ENCODE measurements at places on chromosomes 6 and 20.

DNA sequence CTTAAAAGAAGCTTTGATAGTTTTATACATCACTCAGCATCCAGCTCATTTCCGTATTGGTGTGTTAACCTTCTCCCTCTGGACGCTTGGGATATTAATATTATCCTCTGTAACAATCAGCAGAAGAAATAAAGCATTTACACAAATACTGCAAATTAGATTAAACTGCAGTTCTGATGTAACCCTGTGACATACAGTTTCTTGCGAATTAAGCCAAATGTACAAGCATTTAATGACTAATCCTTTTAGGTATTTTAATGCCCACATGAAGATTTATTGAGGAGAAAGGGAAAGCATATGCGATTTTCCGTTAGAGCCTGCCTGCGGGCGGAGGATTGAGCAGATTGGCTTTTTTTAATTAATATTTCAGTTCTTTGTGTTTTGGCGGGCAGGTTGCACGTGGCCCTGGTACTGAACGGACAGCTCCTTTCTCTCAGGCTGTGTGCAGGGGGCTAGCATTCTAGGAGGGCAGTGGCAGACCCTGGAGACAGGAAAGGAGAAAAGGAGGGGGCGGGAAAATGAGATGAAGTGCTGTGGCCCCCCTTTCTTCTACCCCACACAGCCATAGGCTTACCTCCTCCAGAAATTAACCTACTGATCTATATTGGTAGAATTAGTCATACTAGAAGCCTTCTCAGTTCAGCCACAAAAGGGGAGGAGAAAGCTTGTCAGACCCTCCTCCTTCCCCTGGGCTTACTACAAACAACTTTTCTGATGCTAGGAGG lies 14.1 kb upstream of the TFAP2D start:
- no peak for DNase-seq

GRCh38 chr6:82687855-82688254 lies 324.2 kb downstream of the TPBG start:
- no peak for DNase-seq

GRCh38 chr6:20084411-20084810 lies 127.9 kb downstream of the MBOAT1 start:
- DNase-seq = no peak

GRCh38 chr6:26187981-26188635 lies 100.9 kb downstream of the HFE start:
- peak; percentile 47 for DNase-seq

- no peak for DNase-seq
These were observed 68.0 kb downstream of the OLIG3 start for GRCh38 chr6:137426007-137426689.

GRCh38 chr6:94570581-94570980 lies 1006.8 kb upstream of the MANEA start:
- no peak for DNase-seq

DNA sequence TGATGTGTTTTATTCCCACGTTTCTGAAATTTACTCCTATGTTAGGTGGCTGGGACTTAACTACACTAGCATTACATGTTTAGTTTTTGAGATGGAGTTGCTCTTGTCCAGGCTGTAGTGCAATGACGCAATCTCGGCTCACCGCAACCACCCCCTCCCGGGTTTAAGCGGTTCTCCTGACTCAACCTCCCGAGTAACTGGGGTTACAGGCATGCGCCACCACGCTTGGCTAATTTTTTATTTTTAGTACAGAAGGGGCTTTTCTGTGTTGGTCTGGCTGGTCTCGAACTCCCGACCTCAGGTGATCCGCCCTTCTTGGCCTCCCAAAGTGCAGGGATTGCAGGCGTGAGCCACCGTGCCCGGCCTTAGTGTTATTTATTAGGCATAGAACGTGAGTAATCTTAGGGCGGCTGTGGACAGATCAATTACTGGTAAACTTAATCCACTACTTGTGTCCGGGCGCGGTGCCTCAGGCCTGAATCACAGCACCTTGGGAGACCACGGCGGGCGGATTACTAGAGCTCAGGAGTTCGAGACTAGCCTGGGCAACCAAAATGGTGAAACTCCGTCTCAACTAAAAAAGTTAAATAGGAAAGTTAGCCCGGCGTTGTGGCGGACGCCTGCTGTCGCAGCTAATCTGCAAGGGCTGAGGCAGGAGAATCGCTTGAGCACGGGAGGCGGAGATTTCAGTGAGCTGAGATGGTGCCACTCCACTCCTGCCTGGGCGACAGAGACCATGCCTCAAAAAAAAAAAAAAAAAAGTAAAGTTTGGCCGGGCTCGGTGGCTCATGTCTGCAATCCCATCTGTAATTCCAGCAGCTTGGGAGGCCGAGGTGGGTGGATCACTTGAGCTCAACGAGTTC lies 123.7 kb upstream of the BTN3A2 start:
- DNase-seq = peak; percentile 63

GRCh38 chr6:138539876-138540275 lies 40.6 kb upstream of the NHSL1 start:
- no peak for DNase-seq

GRCh38 chr6:137487181-137487868 lies 6.9 kb downstream of the OLIG3 start:
- DNase-seq = no peak

DNA sequence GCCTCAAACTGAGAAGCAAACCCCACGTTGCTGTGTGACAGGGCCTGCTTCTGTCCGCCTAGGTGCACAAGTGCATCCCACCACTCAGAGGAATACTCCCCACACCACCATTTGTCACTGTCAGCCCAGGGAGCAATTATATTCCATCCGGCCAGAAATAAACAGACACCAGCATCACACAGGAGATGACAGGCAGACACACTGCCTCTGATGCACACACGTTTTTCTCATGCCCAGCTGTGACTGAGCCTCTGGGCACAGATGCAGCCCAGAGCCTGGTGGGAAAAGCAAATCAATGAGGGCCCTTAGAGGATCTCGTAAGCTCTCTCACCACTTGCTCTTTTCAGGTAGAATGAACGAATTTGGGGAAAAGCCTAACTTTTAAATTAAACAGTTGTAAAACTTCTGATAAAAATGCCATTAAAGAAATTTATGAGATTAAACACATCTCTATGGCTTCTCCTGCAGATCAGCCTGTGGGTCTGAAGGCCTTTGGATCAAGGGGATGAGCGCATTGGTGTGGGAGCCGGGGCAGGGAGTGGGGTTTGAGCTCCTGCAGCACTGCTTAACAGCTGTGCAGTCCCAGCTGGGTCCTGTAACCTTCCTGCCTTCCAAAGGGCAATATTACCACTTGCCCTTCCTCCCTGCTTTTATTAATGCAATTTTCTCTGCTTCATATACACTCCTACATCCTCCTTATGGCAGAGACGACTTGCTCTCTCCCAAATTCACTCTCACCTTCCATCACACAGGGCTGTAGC lies 624.3 kb downstream of the PTPRT start:
- no peak for DNase-seq

- DNase-seq = no peak
These were observed 268.8 kb upstream of the SULF2 start for GRCh38 chr20:48054051-48054450.

DNA sequence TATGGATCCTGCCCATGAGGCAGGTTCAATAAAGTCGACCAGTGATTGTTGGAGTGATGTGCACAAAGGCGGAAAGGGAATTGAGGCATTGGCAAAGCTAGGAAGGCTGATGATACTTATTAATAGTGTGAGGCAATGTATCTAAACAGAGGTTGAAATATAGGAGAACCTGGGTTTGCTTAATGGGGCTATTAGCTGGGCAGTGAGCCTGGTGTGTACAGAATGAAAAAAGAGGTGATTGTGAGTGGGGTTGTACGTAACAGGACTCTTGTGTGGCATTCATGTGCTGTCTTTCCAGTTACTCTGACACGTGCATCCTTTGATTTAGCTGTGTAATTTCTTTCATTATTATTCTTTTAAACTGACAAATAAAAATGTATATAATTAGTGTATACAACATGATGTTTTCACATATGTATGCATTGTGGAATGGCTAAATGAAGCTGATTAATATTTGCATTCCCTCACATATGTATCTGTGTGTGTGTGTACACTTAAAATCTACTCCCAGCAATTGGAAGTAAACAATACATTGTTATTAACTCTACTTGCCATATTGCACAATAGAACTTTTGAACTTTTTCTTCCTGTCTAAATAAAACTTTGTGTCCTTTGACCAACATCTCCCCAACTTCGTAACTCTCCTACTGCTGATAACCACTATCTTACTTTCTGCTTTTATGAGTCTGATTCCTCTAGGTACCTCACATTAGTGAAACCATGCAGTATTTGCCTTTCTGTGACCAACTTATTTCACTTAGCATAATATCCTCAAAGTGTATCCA lies 220.5 kb upstream of the SLC35B3 start:
- DNase-seq = no peak

DNA sequence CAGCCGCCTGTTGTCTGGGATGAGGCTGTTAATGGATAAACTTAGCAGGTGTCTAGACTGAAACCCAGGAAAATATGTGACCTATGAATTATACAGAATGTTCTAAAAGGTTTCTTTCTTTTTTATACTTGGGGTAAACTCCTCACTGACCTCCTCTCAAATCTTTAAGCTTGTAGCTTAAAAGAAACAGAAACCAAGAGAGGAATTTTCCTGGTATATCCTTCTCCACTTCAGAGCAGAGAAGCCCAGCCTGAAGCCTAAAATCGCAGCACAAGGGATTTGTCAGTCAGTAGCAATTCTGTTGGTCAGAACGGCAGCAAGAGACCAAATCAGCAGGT lies 99.4 kb upstream of the RIPOR2 start:
- DNase-seq = no peak

DNA sequence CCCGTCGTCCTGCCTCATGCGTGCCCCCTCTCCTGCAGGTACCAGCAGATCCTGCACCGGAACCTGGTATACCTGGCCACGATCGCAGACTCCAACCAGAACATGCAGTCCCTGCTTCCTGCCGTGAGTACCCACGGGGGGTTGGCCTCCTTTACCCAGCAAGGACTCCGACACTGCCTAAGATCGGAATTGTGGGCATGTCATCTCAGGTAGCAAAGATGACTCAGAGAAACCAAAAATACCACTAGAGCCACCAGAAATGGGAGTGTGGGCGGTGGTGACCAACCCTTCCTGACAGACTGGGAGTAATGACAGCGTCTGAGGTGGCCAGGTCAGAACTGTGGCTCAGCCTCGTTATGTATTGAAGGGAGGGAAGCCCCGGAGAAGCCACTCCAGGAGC lies 16.3 kb downstream of the SS18L1 start:
- DNase-seq = peak; percentile 78

DNA sequence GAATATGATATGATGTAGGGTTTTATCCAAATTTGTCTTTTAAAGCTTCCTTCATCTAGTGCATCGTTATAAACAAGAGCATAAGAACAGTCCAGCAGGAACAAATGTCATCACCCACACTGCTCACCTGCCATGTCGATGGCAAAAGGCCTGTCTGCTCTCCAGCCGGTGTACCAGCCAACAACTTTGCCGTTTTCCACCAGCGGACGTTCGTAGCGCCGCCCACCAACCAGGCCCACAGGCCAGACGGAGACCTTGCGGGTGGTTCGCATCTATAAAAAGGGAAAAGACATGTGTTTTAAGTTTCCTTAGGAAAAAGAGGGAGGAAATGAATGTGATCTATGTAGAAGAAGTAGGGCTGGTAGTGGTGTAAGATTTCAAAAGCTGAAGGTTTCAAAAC lies 62.9 kb downstream of the B3GAT2 start:
- DNase-seq = no peak

DNA sequence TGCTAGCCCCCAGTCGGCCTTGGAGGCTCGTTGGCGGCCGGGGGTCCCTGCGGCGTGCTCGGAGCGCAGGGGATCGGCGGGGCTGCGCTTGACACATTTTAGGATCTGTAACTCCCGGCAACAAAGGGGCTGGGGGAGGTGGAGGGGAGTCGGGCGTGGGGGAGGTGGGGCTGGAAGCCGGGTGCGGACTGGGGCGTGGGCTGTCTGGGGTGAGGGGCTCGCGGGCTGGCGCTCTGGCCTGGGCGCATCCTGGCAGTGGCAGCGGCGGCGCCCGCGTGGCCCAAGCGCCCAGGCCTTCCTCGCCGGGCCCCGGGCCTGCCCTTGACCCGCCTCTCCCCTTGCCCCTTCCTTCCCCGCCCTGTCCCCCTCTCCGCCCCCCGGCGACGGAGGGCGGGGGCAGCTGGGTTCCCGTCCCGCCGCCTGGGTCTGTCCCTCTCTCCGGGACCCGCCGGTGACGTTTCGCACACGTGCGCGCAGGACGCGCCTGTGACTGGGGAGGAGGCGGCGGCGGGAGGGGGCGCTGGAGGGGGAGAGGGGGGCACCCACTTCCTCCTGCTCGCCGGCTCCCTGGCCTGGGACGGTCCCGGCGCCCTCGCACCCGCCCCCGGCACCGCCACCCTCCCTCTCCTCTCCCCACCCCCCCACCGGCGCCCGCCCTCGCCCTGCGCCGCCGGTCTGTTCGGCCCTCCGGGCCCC lies 1.5 kb downstream of the E2F3 start:
- peak; percentile 92 for DNase-seq

DNA sequence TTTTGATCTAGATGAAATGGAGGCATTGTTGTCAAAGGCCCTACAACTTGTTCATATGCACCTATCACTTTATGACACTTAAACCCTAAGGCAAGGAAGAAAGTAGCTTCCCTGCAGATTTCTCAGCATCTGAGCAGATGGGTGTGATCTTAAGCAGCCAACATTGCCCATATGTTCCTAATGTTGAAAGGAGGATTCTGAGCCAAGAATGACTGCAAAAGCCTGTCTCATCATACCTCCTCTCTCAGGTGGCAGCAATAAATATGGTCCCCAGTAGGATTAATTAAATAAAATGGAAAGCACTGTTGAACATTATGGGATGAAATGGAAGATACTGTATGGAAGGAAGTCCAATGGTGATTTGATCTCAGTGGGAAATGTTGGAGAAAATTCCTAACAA lies 538.1 kb upstream of the MAN1A1 start:
- DNase-seq = no peak

DNA sequence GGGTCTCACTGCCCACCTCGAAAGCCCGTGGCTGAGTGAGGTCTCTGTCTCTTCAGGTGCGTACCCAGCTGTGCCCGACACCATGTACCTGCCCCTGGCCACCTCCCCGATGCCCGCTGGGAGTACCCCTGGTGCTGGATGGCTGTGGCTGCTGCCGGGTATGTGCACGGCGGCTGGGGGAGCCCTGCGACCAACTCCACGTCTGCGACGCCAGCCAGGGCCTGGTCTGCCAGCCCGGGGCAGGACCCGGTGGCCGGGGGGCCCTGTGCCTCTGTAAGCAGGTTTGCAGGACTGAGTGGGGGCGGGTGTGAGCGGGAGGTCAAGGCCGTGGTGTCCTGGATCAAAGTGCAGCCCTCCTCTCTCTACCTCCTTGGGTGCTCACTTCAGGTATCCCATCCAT lies 4.7 kb downstream of the CCN5 start:
- no peak for DNase-seq
